Stimulated activated CD8-positive, alpha-beta memory T cell treated with anti-CD3 and anti-CD28 coated beads, Interleukin-2, amount 100 ng/mL, for 1 hour (primary cell): ENCODE measurements at places on chromosomes 7 and 10.

GRCh38 chr10:79306644-79307220 lies 40.5 kb upstream of the PPIF start:
- no peak for DNase-seq

- DNase-seq = no peak
These were observed 765 bp upstream of the LCOR start for GRCh38 chr10:96831200-96831866.

DNA sequence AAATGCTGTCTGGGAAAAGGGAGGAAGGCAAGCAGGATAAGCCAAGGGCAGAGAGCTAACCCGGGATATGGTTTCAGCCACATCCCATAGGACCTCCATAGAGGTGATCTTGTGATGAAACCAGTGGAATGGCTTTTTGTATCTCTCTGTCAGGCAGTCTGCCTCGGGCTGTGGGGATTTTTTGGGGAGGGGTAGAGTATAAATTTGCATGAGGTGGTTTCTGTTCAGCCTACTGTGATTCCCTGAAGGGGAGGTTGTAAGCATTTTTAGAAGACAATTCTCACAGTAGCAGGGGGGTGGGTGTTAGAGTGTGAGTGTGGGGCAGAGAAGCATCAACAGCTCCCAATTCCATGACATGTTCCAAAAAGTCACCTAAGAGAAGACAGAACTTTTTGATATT lies 11.8 kb downstream of the OR9A2 start:
- no peak for DNase-seq

DNA sequence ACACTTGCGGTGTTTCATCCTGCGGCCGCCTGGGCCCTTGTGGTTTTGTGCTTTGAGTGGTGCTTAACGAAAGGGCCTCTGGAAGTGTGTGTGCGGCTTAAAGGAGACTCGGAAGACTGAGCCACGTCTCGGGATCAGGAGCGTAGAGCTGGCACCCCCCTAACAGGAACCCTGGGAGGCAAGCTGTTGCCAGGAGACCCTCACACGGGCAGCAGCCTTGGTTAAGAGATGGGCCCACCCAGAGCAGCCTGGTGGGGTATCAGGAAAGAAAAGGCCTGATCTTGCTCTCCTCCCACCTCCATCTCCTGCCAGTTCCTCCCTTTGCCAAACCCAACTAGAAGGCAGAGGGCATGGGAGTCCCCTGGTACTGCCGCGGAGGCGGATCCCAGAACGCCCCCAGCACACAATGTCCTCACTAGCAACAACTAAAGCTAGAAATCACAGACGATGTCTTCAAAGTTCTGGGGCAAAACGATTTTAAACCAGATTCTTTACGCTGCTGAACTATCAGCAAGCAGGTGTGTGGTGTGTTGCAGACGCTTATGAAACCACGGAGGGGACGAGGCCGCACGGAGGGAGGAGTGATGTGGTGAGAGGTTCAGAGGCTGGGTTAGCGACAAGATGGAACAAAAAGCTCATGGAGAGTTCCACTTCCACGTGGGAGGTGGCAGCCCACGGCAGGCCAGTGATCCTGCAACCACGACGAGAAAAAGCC lies 67.0 kb upstream of the INPP5A start:
- DNase-seq = no peak

DNA sequence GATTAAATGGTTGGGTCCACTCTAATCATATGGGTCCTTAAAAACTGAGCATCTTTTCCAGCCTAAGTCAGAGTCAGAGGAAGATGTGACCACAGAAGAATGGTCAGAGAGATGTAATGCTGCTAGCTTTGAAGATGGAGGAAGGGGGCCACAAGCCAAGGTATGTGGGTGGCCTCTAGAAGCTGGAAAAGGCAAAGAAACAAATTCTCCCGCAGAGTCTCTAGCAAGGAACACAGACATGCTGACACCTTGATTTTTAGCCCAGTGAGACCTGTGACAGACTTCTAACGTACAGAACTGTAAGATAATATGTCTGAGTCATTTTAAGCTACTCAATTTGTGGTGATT lies 1.5 kb upstream of the EXOC6 start:
- DNase-seq = no peak

DNA sequence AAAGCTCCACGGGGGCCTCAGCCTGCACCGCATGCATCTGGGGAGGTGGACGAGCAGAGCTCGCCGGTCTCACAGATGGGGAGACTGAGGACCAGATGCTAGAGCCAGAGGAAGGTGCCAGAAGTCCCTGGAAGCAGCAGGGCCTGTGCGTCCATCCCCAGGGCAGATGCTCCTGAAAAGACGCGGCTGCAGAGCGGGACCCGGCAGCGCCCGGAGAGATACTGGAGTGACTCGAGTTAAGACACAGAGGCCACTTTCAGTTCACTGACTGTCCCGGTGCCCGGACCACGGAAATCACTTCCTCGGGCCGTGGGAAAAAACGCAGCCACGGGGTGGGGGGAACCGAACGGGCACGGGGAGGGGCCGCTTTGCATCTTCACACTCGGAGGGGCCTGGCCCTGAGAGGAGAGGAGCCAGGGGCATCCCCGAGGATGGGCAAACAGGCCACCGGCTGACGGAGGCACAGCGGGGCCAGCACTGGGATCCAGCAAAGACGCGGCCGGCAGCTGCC lies 85.4 kb downstream of the FOXL3 start:
- no peak for DNase-seq

- DNase-seq = no peak
These were observed 33.4 kb downstream of the XPNPEP1 start for GRCh38 chr10:109889867-109890266.

- no peak for DNase-seq
These were observed 85.9 kb downstream of the TRIL start for GRCh38 chr7:28872226-28872625.

GRCh38 chr10:84140036-84140379 lies 699 bp downstream of the GHITM start:
- no peak for DNase-seq

- DNase-seq = no peak
These were observed 38.7 kb upstream of the GSAP start for GRCh38 chr7:77454802-77455201.

DNA sequence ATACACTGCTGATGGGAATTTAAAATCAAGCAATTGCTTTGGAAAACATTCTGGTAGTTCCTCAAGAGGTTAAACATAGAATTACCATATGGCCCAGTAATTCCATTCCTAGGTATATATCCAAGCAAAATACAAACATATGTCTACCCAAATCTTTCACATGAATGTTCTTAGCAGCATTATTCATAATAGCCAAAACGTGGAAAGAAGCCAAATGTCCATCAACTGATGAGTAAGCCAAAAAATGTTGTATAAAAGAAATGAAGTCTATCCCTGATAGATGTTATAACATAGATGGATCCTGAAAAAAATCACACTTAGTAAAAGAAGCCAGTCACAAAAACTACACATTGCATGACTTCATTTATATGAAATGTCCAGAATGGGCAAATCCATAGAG lies 893.0 kb downstream of the SORCS3 start:
- no peak for DNase-seq

GRCh38 chr10:79149662-79150443 lies 81.1 kb downstream of the ZMIZ1 start:
- DNase-seq = no peak
